Esophagus mucosa (tissue), 1 donor: ENCODE measurements at places on chromosomes 12 and 14.

DNA sequence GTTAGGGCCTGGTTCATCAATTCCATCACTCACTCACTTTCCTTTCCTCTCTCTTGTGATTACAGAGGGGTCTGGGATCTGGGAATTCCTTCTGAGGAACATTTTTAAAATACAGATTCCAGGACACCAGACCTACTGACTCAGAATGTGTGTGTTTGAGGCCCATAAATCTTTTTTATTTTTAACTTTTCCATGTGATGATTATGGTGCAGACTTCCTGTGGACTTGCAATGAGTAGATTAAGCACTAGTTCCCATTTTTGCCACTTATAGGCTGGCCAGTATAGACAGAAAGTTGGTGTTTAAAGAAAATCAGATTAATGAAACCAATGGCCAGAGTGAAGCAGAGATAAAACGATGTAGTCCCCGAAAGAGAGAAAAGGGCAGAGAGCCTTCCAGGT, 28.1 kb downstream of the SLC41A2 start:
- no peak for ATAC-seq

- ATAC-seq, result no peak
Measured at GRCh38 chr12:122483969-122484368, 16.8 kb downstream of the ZCCHC8 start.

GRCh38 chr14:74444866-74445265, 18.9 kb upstream of the SYNDIG1L start:
- no peak for ATAC-seq

DNA sequence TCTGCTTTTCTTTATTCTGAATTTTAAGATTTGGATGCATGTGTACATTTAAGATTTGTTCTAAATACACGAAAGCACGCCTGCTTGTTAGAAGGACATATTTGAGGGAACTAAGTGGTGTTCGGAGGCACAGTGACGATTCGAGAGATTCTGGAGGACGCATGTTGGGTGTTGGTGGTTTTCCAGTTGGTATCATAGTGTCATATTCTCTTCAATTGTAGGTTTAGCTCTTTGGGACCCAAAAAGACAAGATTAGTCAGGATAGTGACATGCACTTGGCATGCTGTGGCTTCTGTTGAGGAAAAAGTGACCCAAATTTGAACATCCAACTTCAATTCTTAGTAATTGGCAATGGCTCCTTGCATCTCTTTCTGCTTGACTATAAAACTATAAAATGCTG, 30.1 kb downstream of the PRKCH start:
- no peak for ATAC-seq

DNA sequence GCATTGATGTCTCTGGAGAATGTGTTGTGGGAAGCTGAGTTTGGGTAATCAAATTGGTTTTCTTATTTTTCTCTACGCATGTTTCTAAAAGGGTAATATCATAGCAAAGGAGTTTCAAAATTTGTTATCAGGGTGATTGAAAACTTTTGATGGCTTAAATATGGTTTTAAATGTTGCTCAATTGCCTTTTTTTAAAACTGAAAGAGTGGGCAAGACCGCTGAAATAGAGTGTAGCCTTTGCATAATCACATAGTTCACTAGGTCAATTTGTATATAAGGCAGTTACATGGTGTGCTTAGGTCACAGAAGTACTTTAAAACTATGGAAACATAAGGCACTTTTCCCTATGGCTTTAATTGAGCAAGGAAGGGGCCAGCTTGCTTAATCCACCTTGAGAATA, 167.4 kb downstream of the SNAPC1 start:
- ATAC-seq, result no peak

DNA sequence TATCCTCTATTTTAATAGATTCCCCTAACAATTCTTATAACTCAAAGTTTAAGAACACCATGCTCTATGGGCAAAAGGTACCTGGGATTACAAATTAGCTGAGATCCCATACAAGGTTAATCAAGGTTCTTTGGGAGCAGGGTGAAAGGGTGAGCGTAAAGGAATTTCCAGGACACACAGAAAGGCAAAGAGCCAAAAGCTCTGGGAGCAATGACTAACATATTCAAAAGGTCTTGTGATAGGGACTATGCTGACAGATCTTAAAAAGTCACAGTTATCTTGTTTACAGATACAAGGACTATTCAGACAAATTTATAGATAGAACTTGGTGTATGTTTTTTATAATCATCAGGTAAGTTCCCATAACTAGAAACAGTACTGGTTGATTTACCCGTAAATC, 19.5 kb upstream of the PPFIBP1 start:
- no peak for ATAC-seq

- no peak for ATAC-seq
Measured at GRCh38 chr12:24078318-24078765, 128.9 kb upstream of the SOX5 start.
